ENCODE measurements at places on chromosomes 1 and 21. TPM values are rescaled to one million over a fixed set of nuclear protein-coding genes. Genes with fewer than 3 reads are reported as not detected.
A peak's percentile ranks its signal among the peaks of the same experiment; 100 is the strongest.

- no peaks in the 10 kb centered on the region for H3K36me3 ChIP-seq
- no peaks in the 10 kb centered on the region for H3K27me3 ChIP-seq
- H3K4me1 ChIP-seq: no peaks in the 10 kb centered on the region
- DNase-seq: peak; percentile 9
- no peak overlapping the region for H3K27ac ChIP-seq
Measured at GRCh38 chr1:238370599-238370998, 479.9 kb upstream of the ZP4 start.

- no peak overlapping the region for H3K27ac ChIP-seq
- no peaks in the 10 kb centered on the region for H3K36me3 ChIP-seq
- peaks cover 13% of the 10 kb centered on the region for H3K4me1 ChIP-seq
- H3K27me3 ChIP-seq: no peaks in the 10 kb centered on the region
- DNase-seq: no peak
Measured at GRCh38 chr1:85203573-85204171, 2.9 kb upstream of the SYDE2 start.

GRCh38 chr1:96749618-96750017, 28.0 kb downstream of the PTBP2 start:
- no peaks in the 10 kb centered on the region for H3K4me1 ChIP-seq
- H3K36me3 ChIP-seq: peaks cover 3% of the 10 kb centered on the region
- H3K27me3 ChIP-seq: no peaks in the 10 kb centered on the region
- no peak for DNase-seq
- no peak overlapping the region for H3K4me3 ChIP-seq

DNA sequence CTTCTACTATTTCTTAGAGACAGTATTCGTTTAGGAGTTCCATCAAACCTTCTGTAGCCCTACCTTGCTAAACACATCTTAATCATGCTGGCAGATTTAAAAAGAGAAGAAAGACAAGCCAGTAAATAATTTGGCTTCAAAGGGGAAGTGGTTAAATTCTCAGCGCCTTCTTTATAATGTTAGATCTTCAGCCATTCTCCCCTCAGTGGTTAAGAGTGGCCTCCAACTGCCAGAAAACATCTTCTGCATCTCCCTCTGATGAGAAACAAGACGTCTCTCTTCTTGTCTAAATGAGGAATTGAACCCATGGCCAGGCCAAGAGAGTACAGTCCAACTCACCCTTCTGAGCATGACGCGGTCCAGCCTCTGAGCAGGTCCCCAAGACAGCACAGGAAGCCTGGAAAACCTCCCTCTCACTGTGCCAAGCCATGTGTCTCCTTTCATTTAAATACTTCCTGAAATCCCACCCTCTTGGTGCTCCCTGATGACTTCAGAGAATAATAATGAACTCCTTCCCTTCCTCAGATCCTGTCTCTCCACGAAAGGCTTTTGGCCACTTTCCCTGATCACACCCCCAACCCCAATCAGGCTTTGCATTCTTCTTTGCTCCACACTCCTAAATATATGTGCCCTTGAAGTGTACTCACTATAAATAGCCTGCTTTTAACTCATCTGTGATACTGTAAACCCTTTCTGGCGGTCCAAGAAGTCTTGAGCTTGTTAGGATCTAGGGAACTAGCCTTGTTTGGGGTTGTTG, 16.4 kb upstream of the LRRC52 start:
- no peaks in the 10 kb centered on the region for H3K27me3 ChIP-seq
- H3K36me3 ChIP-seq: no peaks in the 10 kb centered on the region
- peaks cover 8% of the 10 kb centered on the region for H3K4me1 ChIP-seq

Gene MFSD2A
- 4.8 TPM for total RNA-seq

- peak overlapping the region; percentile 97 for H3K27ac ChIP-seq
- no peaks in the 10 kb centered on the region for H3K36me3 ChIP-seq
- no peak overlapping the region for H3K4me3 ChIP-seq
Measured at GRCh38 chr1:172146141-172146850, 274.2 kb upstream of the C1orf105 start.

GRCh38 chr1:153985341-153985912, 712 bp downstream of the RAB13 start:
- H3K27me3 ChIP-seq: no peaks in the 10 kb centered on the region
- peak; percentile 73 for DNase-seq
- peak overlapping the region; percentile 89 for H3K27ac ChIP-seq
- H3K4me1 ChIP-seq: peaks cover 13% of the 10 kb centered on the region
- peak overlapping the region; percentile 64 for H3K4me3 ChIP-seq

Gene TNFRSF18
- not detected for total RNA-seq

Gene ZSWIM5
- 4.1 TPM for total RNA-seq

- no peak for DNase-seq
- no peak overlapping the region for H3K4me3 ChIP-seq
- no peak overlapping the region for H3K27ac ChIP-seq
- no peaks in the 10 kb centered on the region for H3K4me1 ChIP-seq
Measured at GRCh38 chr1:172630868-172631267, 28.0 kb upstream of the FASLG start.

Measured in hepatocyte (in vitro differentiated cells).